ENCODE measurements at places on chromosomes 16 and 17.

DNA sequence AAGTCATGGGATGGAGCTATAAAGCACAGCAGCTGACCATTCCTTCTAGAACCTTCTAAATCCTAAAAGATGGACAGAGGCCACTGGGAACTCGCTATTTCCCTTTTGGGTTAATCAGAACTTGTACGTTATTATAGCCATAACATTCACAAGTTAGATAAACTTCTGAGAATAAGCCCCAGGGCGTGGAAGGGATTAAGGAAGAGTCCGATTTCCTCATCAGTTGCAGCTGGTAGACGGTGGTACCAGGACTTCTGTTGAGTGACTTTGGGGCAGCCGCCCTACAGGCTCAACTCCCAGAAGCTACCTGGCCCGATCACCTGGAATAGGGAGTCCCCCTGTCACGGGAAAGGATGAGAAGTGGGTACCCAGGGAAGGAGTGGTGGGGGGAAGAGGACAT, 370.1 kb upstream of the ZFHX3 start:
- peak; percentile 20 for DNase-seq

DNA sequence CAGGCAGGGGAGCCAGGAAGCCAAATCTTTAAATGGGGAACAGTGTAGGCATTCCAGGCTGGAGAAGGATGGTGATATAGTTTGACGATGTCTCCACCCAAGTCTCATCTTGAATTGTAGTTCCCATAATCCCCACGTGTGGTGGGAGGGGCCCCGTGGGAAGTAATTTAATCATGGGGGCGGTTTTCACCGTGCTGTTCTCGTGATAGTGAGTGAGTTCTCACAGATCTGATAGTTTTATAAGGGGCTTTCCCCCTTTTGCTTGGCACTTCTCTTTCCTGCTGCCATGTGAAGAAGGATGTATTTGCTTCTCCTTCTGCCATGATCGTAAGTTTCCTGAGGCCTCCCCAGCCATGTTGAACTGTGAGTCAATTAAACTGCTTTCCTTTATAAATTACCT, 28.8 kb downstream of the GINS3 start:
- peak; percentile 42 for DNase-seq

DNA sequence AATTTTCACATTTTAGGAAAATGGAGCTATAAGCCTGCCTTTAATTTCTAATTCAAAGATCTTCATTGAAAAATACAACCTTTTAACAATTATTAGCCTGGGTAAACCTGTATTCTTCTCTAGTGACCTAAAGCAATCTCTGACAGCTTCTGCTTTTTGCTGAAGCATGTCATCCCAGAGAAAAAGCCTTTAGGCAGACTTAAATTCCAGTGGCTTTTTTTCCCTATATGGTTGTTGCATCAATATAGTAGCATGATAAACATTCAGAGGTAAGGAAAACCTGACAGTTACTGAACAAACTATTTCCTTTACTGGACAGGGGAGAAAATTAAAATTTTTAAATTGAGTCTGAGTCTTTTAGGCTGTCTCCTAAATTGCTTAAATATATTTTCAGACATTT, 7.8 kb upstream of the EVI2A start:
- no peak for DNase-seq

GRCh38 chr16:89495121-89495520, 4.8 kb upstream of the ANKRD11 start:
- DNase-seq = peak; percentile 79

DNA sequence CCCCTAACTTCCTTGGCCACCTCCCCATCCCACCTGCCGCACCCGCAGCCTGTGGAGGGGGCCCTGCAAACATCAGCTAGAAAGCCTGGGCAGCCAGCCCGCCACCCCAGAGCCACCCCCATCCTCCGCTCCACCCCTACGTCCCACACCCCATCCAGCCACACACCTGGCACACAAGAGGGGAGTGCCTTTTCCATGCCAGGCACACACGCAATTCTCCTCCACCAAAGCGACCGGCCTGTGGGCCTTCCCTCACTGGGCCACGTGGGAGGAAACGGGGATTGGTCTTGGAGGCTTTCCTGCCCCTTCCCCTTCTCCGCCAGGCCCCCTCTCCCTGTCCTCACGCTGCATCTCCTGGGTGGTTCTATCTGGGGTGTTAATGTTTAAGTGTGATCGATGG, 48.7 kb upstream of the TNRC6C start:
- DNase-seq = no peak

GRCh38 chr16:68190736-68191510, 45.0 kb downstream of the ESRP2 start:
- DNase-seq = no peak

DNA sequence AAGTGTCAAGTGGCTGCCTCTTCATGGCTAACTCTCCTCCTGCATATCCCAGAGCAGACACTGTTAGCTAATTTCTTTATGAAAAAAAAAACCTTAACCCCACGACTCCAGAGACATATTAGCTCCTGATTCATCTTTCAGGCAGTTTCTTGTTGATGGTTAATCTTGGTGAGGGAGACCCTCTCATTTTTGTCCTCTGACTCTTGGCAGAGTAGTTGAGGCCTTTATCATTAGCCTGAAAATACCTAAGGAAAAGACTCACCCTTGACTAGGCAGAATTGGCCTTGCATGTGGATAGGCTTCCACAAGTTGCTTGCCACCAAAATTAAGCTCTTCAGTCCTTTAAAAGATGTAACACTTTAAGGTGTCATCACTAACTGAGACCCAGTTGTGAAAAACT, 4.0 kb downstream of the CRYBA1 start:
- peak; percentile 53 for DNase-seq

DNA sequence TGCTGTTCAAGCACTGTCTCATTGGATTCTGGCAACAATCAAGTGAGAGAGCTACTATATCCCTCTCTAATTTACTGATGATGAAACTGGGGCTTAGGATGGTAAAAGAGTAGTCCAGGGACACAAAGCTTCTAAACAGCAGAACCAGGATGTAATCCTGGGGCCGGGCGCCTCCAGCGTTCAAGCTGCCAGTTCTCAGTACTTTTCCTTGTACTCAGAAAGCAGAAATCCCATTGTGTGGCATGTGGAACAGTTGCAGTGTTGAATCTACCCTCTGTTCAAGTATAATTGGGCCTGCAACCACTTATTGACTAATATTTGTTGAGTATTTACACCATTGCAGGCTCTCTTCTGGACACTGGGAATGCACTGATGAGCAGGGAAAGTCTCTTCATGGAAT, 14.5 kb upstream of the CDH13 start:
- DNase-seq = no peak

GRCh38 chr17:964876-965275, 14.7 kb downstream of the NXN start:
- no peak for DNase-seq

DNA sequence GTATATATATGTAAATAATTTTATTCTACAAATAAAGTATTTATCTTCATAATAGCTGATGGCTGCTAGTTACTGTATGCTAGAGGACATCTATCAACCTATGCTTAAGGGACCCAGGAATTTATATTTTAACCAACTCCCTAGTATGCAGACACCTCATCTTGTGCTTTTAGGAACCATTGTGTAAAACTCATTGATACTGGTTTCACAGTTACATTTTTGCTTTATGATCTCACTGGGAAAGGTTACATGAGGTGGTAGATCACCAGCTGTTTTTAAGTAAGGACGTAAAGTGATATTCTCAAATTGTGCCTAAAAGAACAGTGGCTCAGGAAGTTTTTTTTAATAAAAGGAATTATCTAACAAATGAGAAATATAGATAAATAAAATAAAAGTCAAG, 56.4 kb downstream of the VMP1 start:
- peak; percentile 80 for DNase-seq

GRCh38 chr16:17780181-17780580, 309.4 kb upstream of the XYLT1 start:
- DNase-seq = no peak

DNA sequence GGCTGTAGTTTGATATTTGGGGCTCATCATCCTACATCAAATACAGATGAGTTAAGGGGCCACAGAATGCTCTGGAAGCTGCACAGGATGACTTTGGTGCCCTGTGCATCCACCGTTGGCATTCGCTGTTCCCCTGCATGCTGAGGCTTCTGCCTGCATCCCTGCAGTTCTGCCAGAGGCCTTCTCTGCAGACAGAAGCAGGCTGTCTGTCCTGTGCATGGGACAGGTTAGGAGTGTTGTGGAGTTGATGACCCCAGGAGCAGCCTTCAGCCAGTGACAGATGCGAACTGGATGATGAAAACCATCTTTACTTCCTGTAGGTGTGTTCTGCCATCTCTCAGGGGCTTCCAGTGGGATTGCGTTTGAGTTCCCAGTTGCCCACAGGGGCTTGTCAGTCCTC, 13.6 kb upstream of the TNS4 start:
- no peak for DNase-seq

- DNase-seq = no peak
Observed at GRCh38 chr16:76474048-76474447, 196.8 kb downstream of the CNTNAP4 start.

GRCh38 chr17:17253406-17253805, 16.4 kb upstream of the FLCN start:
- DNase-seq = no peak

DNA sequence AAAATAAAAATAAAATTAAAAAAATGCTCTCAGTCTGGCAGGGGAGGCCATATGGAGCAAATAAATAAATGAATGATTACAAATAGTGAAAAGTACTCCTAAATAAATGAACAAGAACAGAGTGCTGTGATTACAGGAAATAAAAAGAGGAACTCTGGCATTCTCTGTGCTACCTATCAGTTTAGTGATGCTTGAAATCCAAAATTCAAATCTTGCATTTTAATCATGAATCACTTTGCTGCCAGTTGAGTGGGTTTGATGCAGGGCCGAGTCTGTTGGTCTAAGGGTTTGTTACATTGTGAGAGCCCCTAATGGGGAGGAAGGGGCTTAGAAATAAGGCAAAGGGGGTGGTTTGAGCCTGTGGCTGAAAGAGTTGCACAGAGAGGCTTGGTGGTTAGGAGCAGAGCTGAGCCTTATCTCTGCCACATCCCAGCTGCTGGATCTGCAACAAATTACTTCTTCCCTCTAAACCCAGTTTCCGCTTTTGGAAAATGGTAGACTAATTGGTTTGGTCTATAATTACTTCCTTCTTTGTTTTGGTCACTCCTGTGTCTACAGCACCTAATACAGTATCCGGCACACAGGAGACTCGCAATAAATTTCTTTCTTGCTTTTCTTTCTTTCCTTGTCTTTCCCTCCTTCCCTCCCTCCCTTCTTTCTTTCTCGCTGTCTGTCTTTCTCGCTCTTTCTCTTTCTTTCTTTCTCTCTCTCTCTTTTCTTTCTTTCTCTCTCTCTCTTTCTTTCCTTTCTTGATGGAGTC, 6.3 kb upstream of the ABCC1 start:
- no peak for DNase-seq

GRCh38 chr16:2243781-2244180, 7.5 kb downstream of the DNASE1L2 start:
- no peak for DNase-seq

- DNase-seq = no peak
Observed at GRCh38 chr17:74604761-74605160, 12.7 kb upstream of the CD300LD start.

DNA sequence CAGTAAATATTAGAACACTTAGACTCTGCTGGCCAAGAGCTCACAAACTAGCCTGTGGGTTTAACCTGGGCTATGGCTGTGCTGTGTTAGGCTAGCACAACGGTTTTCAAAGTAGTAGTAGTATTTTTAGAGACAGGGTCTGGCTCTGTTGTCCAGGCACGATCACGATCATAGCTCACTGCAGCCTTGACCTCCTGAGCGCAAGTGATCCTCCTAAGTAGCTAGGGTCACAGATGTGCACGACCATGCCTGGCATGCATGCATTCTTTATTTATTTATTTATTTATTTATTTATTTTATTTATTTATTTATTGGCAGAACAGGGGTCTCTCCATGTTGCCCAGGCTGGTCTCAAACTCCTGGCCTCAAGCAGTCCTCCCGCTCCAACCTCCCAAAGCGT, 10.3 kb downstream of the MRPL27 start:
- DNase-seq = no peak

DNA sequence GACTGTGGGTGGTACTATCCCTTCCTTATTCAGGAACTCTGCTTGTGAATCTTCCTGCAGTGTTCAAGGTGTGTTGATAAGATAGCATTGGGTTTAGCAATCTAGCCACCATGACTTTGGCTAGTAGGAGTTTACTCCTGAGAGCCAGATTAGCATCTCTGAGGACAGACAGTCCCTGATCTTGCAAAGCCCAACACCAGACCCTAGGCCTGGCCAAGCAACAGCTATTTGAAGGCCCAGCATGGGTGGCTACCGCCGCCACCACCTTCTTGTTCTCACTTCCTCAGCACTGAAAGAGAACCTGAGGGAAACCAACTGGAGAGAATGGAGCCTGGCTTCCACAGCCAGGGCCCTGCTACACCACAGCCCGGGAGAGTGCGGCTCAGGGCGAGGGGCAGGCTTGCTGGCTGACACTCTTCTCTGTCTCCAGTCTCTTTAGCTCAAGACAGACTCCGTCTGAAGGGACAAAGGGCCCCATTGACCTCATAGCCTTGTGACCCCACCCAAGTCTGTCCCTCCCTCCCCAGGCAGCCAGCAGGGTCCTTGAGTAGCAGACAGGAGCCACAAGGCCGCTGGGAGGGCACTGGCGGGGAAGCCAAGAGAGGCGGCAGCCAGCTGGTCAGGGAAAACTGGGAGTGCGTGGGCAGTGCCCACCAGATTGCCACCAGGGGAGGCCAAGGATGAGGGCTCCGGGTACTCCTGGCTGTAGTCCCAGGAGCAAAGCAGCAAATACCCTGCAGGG, 10.9 kb upstream of the ARHGAP23 start:
- no peak for DNase-seq

- DNase-seq = no peak
Observed at GRCh38 chr17:32311028-32311536, 30.9 kb downstream of the C17orf75 start.

DNA sequence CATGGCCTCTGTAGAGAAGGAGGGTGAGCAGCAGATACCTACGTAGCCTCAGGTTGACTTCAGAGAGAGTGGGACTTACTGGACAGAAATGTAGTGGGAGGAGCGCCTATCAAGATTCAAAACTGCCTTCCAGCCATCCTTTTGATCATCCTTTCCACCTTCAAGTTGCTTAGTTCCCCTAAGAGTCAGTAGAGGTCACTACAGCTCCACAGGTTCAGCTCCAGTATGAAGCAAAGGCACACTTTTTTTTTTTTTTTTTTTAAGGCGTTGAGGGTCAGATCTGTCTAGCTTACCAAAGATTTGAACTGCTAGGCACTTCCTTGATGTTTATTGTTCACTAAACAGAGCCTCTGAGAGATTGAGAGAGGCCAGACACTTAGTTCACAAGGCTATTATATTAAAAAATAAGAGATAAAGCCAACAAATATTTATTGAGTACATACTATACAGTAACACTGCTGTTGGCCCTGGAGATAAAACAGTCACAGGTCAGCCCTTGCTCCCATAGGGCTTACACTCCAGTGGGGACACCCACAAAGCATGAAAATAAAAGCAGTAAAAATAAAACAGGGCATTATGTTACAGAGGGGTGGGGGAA, 3.1 kb downstream of the RNF227 start:
- peak; percentile 76 for DNase-seq

- peak; percentile 41 for DNase-seq
Observed at GRCh38 chr16:24906199-24906808, 60.5 kb downstream of the SLC5A11 start.
